PC-3 (cell line): ENCODE measurements at places on chromosomes 13 and 19. TPM values are rescaled to one million over a fixed set of nuclear protein-coding genes. Genes with fewer than 3 reads are reported as not detected.

DNA sequence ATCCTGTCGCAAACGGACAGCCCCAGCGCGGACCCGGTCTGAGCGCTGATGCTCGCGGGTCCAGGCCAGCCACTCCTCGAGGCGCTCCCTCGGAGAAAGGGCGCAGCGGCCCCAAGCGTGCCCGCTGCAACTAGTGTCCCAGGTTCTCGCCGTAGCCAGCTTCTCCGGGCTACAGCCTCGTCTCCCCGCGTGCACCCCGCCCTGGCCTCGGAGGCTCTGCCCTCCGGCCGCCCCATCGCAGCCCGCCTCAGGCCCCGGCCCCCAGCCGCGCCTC is 487 bp downstream of the FLT1 start:
- no peak for DNase-seq

GRCh38 chr13:24763596-24764275 is at the start of gene RNF17:
RNF17 (plus strand) TSS chr13:24764169; CDS start chr13:24764204, 35 bp downstream.
- no peak for DNase-seq

DNA sequence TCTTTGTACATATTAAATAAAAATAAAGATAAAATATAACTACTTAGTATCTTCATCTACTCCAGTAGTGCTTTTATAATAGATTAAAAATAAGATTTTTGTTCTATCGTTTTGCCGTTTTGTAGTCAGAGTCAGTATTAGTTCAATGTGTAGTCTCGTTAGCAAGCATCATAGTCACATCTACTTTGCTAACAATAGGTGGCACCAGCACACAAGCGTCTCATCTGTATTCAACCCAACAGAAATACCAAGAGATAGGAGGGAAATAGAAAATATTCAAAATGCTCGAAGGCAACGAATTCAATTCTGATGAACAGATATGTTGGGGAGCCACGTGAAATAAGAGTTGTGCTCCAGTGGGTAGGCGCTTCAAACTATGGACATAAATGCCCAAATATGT is 21.4 kb upstream of the MICU2 start:
- DNase-seq, result peak; percentile 59

GRCh38 chr13:41742917-41743552 is 217.9 kb downstream of the VWA8 start:
- DNase-seq, result peak; percentile 26

DNA sequence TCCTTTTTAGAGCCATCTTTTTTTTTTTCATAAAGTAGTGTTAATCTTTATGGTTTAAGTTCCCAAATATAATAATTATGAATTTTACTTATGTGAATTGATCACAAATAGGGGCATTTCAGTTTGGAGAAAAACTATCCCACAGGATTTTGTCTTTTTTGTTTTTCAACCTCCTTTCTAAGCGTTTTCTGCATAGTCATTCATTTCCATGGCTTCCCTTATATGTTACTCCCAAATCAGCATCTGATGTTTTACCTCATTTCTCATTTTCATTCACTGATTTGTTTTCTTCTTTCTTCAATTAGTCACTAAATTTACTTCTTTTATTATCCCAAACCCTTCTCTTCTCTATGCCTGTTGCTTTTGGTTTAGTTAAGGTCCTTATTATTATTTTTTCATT is 24.7 kb downstream of the PDS5B start:
- no peak for DNase-seq

DNA sequence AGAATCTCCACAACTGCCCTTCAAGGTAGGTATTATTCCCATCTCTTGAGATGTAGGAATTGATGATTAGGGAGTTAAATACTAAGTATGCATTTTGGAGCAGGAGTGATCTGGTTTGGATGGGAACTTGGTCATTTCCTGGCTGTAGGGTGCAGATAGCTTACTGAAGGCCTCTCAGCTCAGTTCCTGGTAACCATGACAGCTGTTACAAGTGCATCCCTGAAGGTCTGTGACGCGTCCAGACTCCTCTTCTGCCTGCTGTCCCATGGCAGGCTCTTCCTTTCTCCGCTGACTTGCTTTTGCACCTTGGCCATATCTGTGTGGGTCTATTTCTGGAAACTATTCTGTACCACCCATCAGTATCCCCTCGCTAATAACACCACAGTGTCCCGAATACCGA is 387.8 kb downstream of the ZNF536 start:
- DNase-seq, result no peak

DNA sequence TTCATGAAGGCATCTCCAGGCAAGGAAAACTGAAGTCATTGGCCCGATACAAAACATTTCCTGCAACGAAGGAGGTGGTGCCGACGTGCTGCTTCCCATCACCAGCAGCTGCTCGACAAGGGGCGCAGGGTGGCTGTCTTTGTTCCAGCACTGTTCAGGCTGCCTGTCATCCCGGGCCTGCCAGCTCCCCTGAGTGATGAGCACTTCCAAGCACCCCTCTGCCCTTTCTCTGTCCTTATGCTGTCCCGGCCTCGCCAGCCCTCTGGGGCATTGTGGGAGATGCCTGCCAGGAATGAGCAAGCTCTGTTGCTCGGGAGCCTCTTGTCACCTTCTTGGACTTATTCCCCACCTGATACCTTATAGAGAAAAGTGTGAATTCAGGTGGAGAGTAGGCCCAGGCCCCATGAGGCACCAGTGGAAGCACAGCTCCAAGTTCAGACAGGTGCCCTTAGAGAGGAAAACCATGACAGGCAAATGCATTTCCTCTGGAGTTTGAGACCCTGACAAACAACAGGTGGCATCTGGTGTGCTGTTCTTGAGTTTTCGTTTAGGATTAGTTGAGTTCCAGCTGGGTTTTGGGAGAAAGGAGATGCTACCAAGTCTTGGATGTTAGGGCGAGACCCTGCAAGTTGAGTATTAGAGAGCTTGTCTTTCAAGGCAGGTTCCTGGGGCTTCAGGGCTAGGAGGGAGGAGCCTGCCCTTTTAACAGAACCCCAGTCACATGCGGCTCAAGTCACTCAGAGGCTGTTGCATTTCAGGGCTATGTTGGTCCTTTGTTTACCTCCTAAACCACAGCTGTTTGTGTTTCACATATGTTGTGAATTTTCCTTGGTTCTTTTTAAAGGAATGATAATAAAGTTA is 21.4 kb downstream of the BBC3 start:
- no peak for DNase-seq

DNA sequence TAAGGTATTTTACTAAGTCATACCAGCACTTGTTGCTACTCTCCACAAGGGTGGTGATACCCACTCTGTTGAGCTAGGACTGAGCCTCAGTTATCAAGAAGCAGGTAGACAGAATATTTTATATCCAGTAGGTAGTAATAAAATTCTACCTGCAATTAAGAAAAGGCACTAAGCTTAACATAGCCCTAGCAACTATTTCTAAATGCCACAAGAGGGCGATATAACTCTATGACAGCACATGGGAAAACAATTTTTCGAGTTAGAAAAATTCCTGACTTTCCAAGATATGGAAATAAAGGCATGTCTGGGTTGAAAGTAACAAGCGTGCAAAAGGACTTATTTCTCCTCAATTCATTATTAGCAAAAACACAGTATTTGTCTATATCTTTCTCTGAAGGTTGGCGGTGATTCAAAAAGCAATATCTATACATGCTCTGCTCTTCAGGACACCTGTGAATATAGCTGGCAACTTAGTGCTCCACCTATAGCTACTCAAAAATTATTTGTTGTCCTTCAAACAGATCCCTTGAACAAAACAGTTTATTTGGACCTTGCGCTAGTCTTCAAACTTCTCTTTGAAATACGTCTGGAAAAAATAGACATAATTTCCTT is 14.7 kb downstream of the CCDC169 start:
- peak; percentile 60 for DNase-seq

GRCh38 chr19:16527971-16528521 is 14.2 kb downstream of the CHERP start:
- DNase-seq, result peak; percentile 25

- no peak for DNase-seq
Measured at GRCh38 chr19:54415208-54415900, at the start of gene TTYH1. TTYH1 (plus strand) TSS chr19:54415464; CDS start chr19:54415553, 89 bp downstream.

DNA sequence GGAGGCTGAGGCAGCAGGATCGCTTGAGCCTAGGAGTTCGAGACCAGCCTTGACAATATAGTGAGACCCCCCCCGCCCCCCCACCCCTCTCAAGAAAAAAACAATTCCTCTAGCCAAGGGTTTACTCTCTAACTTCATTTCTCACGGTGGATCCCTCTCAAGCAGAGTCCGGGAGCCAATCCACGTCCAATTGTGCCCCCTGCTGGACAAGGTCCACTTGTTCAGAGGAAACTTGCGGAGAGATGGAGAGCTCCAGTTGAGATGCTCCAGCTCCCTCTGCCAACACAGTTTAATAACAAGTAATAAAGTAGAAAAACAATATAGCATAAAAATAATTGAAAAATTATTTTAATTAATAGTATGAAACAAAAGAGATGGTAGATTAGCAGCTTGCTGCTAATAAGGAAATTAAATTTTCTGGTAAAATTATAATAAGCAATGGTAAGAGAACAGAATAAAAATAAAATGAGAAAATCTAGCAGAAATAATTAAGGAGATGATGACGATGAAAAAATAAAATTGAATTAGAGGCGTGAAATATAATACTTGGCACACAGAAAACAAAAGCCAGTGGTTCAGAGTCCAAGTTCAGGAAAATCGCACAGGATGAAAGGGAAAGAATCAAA is 14.5 kb upstream of the SIGLEC14 start:
- peak; percentile 95 for DNase-seq

GRCh38 chr19:49887037-49887664 is 9.5 kb downstream of the IL4I1 start:
- no peak for DNase-seq

DNA sequence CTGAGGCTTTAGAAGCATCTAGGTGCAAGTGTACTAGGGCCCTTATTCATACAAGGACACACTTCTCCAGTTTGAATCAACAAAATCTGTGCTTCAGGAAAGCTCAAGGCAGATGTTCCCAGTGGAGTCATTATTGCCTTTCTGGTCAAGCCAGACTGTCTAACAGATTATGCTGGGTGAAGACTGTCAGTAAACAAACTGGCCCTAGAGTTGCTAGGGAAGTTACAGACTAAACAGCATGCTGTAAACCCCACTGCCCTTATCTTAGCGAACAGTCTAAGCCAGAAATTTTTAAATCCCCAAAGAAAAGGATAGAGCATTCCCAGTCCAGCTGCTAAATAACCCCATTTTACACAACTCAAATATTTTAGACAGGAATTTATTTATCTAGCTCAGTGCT is 1701.3 kb upstream of the PRR20A start:
- DNase-seq, result no peak

DNA sequence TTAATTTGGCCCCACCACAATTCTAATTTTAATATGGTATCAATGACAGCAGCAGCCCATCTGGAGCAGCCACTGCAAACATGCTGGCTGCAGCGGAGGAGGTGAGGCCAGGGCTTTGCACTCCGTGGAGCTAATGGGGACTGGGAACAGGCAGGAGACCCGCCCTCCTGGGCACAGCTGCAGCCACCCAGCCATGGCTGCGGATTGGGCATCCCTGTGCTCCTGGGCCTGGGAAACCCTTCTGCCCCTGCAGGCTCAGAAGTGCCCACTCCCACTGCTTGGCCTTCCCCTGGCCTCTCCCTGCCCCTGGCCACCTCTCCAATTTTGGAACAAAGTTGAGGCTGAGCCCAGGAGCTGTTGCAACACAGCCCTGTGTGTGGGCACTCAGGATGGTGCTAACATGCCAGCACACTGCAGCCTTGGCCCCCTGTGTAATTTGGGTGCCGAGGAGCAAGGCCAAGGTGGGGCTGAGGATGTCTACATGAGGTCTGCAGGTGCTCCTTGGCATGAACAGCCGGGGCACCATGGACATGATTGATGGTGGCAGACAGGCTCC is 123.6 kb downstream of the PCDH9 start:
- no peak for DNase-seq

- no peak for DNase-seq
Measured at GRCh38 chr13:113548171-113548641, 36.3 kb upstream of the TFDP1 start.

DNA sequence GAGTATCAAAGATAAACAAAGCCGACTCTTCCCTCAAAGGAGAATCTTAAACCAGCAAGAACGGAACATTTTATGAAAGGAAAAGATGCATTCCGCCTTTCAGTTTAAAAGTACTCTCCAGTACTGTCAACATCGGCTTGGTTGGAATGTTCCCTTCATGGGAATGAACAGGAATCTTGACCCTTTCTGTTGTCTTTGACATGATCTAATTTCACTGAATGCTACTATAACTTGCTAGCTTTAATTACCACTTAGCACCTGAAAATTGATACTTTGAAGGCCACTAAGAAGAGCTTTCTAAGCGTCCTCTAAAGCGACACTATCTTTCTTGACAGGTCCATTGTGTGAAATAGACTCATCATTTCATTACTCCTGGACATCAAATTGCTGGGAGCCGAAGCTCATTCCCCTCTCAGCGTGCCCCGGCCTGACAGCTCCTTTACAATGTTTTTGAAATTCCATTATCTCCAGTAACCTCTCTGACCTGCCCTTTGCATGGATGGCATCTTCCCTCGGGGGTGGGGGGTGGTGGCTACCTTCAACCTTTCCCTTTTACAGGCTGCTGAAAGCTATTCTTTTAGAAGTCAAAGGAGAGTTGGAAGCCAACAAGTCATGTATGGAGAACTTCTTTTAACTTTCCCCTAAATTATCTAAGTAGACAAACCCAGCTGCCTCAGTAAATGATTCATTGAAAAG is 67.9 kb downstream of the EFNB2 start:
- no peak for DNase-seq

GRCh38 chr13:113964251-113964995 is 9.5 kb downstream of the C13orf46 start:
- DNase-seq, result no peak

DNA sequence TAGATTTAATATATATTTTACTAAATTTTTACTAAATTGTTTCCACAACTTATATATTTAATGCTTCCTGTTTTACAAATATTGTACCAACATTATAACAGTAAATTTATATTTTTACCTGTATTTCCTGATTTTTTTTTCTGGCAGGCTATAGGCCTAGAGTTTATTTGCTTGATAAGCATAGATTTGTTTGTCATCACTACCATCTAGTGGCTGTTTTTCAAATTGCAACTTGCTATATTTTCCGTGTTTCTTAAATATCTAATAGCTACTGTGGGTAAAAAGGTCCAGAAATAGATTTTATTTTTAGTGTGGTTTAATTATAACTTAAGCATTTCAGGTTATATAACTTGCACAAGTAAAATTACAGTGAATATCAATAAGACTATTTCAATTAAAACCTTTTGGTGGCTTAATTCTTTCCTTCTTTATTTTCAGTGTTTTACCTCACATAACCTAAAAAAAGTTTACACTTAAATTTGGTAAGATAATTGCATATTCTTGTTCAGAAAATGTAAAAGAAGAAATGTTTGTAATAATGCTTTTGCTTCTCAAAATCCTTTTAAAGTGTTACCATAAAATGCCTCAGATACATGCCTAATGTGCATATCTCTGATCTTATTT is 60.6 kb downstream of the NDFIP2 start:
- DNase-seq, result peak; percentile 82

The TMEM145 gene
- 0.29 and 0.69 TPM in 2 replicates for total RNA-seq

The TDRD12 gene
- total RNA-seq, result 0.23 TPM in 1 of 2 replicates, not detected in the other

The SIGLEC5 gene
- total RNA-seq, result not detected in 2 replicates

The FCER2 gene
- not detected in 2 replicates for total RNA-seq

The CYP4F2 gene
- total RNA-seq, result not detected in 2 replicates

The UQCR11 gene
- 148 and 157 TPM in 2 replicates for total RNA-seq

The C5AR1 gene
- total RNA-seq, result not detected in 2 replicates

The SIGLEC12 gene
- not detected in 2 replicates for total RNA-seq

The PIAS4 gene
- total RNA-seq, result 21.0 and 26.5 TPM in 2 replicates

The KLK1 gene
- not detected in 2 replicates for total RNA-seq

The MCEMP1 gene
- not detected in 2 replicates for total RNA-seq

The ZSCAN4 gene
- total RNA-seq, result not detected in 2 replicates
